ENCODE measurements at places on chromosomes 1 and 21. TPM values are rescaled to one million over a fixed set of nuclear protein-coding genes. Genes with fewer than 3 reads are reported as not detected.

DNA sequence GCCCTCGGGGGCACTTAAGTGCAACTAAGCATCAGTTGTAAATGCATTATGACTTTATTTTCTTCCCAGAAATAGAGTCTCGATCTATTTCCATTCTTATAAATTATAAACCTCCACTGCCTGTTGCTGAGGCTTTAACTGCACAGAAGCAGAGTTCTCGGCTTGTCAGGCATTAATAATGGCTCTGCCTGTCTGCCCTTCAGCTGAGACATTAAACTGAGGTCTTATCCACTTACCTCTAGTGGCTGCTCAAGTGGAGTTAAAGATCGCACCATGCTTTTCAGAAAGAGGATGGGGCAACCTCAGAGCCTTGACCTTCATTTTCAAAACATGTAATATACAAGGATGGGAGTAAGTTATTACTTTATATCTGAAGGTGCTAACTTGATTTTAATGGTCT, 597.6 kb upstream of the PRMT6 start:
- DNase-seq, result no peak

DNA sequence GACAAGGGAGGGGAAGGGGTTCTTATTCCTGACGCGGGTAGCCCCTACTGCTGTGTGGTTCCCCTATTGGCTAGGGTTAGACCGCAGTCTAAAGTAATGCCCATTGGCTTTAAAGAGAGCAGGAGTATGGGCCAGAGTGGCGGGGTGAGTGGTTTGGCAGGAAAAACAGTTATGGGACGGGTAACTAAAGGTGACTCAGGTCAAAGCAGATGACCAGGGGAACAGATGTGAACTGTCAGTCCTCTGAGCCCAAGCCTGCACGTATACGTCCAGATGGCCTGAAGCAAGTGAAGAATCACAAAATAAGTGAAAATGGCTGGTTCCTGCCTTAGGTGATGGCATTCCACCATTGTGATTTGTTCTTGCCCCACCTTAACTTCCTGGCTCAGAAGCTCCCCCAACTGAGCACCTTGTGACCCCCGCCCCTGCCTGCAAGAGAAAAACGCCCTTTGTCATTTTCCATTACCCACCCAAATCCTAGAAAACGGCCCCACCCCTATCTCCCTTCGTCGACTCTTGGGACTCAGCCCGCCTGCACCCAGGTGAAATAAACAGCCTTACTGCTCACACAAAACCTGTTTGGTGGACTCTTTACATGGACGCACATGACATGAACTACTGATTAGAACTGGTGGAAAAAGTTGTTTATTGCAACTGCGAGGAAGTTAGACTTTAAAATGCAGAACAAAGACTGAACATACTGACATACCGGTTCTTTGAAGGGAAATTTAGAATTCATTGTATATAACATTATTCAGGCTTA, 758 bp upstream of the ATAD3B start:
- DNase-seq, result no peak

DNA sequence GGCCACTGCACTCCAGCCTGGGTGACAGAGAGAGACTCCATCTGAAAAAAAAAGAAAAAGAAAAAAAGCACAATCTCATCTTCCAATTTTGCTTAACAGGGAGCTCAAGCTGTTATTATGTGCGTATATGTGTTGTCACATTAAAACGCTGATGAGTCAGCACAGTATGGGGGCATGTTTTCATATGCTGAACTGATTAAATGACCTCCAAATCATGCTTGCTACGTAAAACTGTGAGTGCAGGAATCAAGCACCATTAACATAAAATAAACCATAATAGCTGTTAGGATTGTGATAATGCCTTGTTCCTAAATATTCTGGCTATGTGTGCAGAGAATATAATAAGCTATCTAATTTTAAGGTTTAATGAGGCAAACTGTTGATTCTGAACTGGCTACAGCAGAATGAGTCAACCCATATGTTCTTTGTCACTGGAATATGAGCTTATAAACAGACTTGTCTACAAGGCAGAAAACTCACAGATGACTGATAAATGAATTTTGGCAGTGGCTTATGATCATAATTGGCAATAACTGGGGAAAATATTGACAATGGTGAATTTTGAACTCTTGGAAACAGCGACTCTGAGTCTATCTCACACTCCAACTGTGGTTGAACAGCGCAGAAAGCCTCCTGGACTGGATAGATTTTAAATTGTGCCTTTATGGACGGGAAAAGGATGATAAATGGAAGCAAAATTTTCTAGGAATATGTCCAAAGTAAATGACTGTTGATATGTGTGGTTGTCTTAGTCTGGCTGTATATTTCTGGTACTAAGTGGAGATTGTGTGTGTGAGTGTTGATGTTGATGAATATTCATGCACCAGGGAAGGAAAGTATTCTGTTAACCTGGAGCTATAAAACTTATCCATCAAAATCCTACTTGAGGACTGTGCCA, 75.5 kb downstream of the VCAM1 start:
- DNase-seq, result no peak

GRCh38 chr1:172398193-172398592, 22.3 kb upstream of the C1orf105 start:
- no peak for DNase-seq

DNA sequence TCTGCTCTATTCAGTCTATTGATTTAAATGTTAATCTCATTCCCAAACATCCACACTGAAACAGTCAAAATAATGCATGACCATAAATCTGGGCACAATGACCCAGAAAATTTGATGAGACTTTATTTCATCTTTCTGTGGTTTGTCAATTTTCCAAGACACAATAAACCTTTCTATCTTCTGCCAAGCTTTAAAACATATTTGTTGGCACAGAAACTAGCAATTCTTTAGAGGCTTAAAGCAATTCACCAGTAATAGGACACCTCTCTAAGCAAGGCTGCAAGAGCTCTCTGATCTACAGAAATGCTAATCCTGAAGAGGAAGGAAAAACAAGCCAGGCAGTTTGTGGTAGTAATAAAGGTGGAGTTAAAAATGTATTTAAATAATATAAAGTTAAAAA, 113.7 kb downstream of the FCRL5 start:
- DNase-seq, result no peak

DNA sequence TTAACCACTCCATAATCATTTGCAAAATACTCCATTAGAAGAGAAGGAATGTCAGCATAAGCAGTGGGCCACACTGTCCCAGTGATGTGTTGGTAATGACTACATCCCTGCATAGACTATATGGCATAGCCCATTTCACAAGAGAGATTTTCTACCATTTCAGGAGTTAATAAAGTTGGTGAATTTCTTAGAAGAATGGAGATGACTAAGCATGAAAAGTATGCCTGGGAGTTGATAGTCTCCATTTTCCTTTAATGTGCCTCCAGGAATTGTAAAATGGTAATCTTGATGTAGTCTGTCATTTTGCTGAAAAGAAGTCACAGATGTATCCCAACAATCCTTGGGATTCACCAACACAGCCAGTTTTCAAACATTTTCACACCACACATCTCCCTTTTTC, 608.8 kb upstream of the CHRM3 start:
- no peak for DNase-seq

GRCh38 chr1:13735168-13735930, 35.4 kb downstream of the PRDM2 start:
- no peak for DNase-seq

DNA sequence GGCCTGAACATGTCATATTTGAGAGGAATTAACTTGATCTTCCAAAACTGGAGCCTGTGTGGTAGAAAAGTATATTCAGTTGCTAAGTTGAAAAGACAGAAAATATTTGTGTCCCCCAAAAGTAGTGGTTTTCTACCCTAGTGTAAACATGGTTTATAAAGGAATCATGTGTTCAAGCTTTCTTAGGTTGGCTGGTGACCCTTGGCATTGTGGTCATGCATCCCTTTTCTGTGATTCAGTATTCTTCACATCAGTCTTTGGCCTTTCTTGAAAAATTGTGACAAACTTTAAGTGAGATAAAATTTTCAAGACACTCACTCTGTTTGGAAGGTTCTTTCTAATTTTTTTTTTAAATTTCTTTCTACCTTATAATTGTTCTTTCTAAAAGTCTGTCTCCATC, 193.2 kb downstream of the DHRS3 start:
- DNase-seq, result no peak

DNA sequence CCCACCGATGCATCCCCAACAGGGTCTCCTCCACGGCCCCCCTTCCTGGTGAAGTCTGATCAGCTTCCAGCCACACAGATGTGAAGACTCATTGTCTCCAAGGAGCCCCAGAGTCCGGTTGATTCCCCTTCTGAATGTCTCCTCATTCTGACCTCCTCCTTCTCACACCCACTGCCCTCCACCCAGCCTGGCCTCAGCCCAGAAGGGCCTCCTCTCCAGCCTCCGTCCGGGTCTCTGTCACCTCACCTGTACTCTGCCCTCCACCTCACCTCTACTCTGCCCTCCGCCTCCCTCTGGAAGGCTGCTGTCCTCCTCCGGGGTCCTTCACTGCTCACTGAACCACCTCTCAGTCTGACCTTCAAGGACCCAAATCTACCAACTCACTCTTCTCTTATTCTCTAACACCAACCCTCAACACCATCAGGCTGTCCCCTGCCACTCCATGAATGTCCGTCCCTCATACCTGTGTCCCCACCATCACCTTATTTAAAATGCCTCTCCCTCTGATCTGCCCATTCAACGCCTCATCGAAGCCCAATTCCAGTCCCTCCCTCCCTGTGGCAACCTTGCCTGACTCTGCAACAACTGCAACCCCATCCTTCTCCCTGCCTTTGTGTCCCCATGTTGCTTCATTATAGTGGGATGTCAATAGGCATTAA, 201.2 kb downstream of the TOMM20 start:
- DNase-seq, result no peak

DNA sequence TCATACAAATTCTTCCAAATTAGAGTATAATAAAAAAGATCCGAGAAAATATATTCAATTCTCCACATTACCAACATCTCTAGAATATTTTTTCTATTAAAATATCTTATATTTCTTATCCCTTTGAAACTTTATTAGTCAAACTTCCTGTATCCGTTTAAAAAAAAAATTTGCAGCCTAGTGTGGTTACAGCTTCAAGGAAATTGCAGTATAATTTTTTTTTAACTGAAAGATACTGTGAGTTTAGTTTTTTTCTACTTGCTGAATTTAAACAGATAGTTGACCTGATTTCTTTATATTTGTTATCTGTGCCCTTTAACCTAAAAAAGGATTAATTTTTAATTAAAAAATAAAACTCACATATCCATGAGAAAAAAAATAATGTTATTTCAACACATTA, 1.5 kb downstream of the RGS18 start:
- no peak for DNase-seq

The MRPL20 gene
- total RNA-seq, result 147 TPM

The OR14K1 gene
- 1.0 TPM for total RNA-seq

The SERPINC1 gene
- total RNA-seq, result not detected

The PLA2G2A gene
- 342 TPM for total RNA-seq

The DCDC2B gene
- total RNA-seq, result not detected

The ORC1 gene
- total RNA-seq, result 0.73 TPM

The STYXL2 gene
- 0.33 TPM for total RNA-seq

The PCP4 gene
- total RNA-seq, result 2.3 TPM

The CFHR4 gene
- not detected for total RNA-seq

The SLC19A2 gene
- 34.7 TPM for total RNA-seq

Measured in breast epithelium (tissue), 4 donors.